ENCODE measurements at places on chromosomes 1 and 21.

DNA sequence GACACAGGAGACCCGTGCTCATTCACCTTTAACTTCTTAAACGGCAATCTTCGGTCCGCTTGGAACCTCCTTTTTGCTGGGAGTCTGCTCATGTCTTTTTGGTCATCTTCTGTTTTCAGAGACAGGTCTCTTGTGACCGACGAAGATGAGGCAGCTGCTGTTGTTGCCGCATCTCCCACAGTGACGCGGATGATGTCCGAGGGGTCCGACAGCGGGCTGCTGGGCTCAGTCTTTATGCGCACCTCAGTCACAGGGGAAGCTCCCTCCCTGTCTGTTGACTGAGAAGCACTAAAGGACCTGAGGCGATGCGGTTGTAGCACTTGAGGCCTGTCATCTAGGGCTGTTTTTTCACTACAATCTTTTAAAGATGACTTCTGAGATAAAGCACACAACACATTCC is 17.6 kb downstream of the ZBTB21 start:
- no peak for DNase-seq

- no peak for DNase-seq
Measured at GRCh38 chr1:161921990-161922389, 101.7 kb downstream of the OLFML2B start.

GRCh38 chr1:39754026-39754570 is 15.4 kb downstream of the PPIE start:
- no peak for DNase-seq

- DNase-seq, result no peak
Measured at GRCh38 chr1:184062640-184063286, 11.2 kb downstream of the TSEN15 start.

DNA sequence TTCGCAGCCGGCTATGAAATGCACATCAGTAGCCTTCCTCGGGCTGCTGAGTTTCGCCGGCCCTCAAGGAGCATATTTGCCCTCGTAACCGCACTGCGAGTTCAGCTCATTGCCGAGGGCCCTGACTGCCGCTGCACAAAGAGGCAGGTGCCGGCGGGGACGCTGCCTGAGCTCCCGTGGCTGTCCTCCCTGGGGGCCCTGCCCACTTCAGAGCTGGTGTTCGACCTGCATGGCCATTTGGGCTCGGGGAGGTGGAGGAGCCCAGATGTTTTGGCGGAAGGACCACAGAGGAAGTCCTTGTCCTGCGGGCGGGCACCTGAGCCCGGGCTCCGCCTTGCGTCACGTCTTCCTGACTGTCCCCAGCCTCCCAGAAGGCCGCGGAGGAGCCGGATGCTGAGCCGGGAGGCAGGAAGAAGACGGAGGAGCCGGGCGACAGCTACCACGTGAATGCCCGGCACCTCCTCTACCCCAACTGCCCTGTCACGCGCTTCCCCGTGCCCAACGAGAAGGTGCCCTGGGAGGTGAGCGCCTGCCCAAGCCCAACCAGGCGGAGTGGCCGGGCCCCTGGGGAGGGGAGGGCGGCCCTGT is 29.9 kb upstream of the LRRC3 start:
- no peak for DNase-seq

DNA sequence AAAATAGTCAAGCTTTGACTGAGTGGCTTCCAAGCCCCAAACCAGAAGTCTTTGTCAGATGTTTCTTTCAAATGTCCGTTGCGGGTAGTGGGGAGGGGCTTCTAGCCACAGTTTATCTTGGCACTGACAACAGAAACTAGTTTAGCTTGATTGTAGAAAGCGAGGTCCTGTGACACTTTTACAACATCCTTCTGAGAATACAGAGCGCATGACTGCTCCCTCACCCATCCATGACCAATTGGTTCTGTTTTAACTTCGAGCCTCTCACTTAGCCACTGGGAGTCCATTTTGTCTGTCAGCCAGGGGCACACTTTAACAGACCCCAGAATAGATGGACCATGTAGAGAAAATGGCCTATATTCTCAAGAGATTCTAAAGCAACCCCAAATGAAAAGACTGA is 199.2 kb upstream of the ST6GALNAC5 start:
- no peak for DNase-seq

GRCh38 chr1:53288002-53288789 is 39.7 kb downstream of the LRP8 start:
- no peak for DNase-seq

DNA sequence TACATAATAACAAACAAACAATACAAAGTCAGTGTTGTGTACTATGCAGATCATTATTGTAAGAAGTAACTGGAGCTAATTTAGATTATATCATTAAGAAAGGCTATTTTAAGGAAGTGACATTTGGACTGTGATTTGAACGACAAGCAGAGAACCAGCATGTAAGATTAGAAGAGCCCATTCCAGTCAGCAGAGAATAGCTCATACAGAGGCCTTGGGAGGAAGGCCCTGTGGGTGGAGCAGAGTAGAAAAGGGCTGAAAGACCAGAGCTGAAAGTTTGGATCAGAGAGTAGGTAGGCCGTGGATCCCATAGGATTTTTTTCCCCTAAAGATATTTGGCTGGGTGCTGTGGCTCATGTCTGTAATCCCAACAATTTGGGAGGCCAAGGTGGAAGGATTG is 190.1 kb downstream of the OMA1 start:
- no peak for DNase-seq

DNA sequence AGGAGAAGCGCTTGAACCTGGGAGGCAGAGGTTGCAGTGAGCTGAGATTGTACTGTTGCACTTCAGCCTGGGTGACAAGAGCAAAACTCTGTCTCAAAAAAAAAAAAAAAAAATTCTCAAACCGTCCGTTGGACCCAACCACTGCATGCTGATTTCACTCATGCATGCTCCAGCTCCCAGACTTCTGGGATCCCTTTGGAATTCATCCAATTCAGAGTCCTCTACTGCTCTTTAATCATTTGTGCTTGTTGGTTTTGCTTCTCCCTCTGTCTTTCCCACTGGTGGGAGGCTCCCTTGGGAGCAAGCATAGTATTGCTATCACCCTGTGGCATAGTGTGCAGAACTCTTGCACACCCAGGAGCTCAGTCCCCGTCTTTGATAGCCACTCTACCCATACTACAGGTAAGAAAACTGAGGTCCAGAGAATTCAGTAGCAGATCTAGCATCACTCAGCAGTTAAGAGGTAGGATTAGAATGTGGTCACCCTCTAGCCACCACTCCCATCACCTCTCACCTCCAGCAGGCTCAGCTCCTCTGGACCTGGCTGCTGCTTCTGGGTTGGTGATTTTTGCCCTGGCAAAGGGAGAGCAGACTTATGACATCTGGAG is 3.1 kb upstream of the LMNA start:
- no peak for DNase-seq

GRCh38 chr1:94101613-94102525 is 19.1 kb downstream of the ABCA4 start:
- DNase-seq, result no peak

DNA sequence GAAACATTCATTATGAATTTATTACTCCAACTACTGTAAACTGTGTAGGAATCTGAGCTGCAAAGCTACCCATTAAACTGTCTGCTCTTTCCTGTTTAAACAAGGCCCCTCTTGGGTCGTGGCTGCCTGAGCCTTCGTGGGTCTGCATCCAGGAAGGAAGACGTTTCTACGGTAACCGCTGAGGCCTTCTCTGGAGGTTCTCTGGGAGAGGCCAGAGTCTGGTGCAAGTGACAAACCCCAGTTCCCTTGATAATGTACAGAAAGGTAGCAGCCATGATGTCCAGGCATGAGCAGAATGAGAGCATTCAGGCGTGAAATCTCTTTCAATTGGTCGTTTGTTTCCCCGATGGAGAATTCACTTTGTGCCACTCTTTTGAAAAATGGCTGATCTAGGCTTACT is 350.2 kb downstream of the PLPP3 start:
- no peak for DNase-seq

- DNase-seq, result no peak
Measured at GRCh38 chr1:32044234-32044633, 28.5 kb upstream of the TMEM39B start.

GRCh38 chr21:16194788-16195537 is 465.2 kb downstream of the USP25 start:
- DNase-seq, result no peak

GRCh38 chr1:3981261-3981660 is 81.2 kb upstream of the C1orf174 start:
- no peak for DNase-seq

- DNase-seq, result no peak
Measured at GRCh38 chr1:51044834-51045233, 57.2 kb upstream of the C1orf185 start.

- no peak for DNase-seq
Measured at GRCh38 chr1:9890224-9890731, 19.8 kb downstream of the CTNNBIP1 start.

GRCh38 chr1:93814059-93814794 is 64.8 kb downstream of the DNTTIP2 start:
- DNase-seq, result peak; percentile 12

DNA sequence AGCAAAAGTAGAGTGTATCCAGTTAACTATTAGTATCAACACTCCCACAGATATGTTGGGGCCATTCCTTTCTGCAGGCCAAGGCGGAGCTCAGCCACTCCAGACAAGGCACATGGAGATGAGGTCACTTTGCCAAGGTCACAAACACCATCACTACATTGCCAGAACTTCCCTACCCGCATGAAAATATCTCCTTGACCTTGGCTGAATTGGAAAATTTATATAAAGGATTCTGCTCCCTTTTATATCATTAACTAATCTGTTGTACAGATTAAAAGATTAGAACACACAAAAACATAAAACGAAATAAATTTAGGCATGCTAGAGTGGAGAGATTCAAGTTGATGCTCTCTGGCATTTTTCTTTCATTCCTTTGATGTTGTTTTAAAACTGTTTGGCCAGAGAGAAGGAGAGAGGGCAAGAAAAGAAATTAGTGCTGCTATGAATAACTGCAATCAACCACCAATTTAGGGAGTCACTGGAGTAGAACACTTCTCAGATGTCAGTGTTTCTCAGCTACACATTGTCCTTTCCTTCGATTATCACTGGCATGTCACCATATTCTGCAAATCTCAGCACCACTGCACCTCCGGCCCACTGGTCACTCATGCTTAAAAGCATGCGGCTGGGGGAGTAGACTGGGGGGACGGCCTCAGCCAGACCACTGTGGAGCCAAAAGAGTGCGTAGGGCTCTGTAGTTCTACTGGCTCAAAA is 78.7 kb upstream of the ATP1B1 start:
- DNase-seq, result no peak

GRCh38 chr1:219568733-219569132 is 44.2 kb downstream of the ZC3H11B start:
- DNase-seq, result no peak

GRCh38 chr1:56472860-56473259 is 106.5 kb downstream of the PLPP3 start:
- no peak for DNase-seq

GRCh38 chr1:32876341-32877210 is 5.9 kb upstream of the FNDC5 start:
- DNase-seq, result no peak

DNA sequence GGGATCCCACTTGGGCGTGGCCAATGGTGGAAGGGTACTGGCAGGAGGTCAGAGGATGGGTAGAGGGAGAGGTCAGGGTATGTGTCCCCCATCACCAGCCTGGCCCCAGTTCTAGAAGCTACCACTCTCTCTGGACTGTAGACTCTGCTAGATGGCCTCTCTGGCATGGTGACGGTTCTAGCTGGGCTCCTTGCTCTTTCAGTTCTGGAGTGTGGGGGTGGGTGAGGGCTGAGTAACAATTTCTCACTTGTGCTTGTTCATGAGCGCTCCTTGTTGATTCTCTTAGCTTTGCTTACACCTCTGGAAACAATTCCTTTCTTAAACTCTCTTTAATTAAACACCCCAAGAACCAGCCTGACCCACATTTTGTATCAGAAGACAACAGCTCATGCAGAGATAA is 25.3 kb upstream of the EXOSC10 start:
- DNase-seq, result no peak

- DNase-seq, result peak; percentile 56
Measured at GRCh38 chr21:31182231-31183140, 144.2 kb upstream of the KRTAP19-8 start.

DNA sequence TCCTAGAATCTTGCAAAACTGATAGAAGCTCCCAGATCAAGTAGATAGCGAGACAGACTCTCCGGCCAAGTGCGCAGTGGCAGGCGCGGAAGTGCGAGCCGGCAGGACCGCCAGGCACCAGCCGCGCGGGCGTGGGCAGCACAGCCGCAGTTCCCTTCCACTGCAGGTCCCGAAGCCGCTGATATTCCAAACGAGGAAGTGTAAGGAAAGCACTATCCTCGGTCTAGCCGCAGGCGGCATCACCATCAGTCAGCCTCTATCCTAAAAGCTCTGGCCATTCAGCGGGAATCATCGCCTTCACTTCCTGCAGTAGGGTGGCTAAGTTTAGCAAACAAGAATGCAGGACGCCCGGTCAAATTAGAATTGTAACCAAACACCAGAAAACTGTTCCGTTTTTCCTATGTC is 710 bp downstream of the GLRX2 start:
- peak; percentile 16 for DNase-seq

- no peak for DNase-seq
Measured at GRCh38 chr1:112000048-112000447, 10.6 kb upstream of the KCND3 start.

GRCh38 chr21:9758888-9759287 is 762.5 kb upstream of the TPTE start:
- DNase-seq, result no peak

DNA sequence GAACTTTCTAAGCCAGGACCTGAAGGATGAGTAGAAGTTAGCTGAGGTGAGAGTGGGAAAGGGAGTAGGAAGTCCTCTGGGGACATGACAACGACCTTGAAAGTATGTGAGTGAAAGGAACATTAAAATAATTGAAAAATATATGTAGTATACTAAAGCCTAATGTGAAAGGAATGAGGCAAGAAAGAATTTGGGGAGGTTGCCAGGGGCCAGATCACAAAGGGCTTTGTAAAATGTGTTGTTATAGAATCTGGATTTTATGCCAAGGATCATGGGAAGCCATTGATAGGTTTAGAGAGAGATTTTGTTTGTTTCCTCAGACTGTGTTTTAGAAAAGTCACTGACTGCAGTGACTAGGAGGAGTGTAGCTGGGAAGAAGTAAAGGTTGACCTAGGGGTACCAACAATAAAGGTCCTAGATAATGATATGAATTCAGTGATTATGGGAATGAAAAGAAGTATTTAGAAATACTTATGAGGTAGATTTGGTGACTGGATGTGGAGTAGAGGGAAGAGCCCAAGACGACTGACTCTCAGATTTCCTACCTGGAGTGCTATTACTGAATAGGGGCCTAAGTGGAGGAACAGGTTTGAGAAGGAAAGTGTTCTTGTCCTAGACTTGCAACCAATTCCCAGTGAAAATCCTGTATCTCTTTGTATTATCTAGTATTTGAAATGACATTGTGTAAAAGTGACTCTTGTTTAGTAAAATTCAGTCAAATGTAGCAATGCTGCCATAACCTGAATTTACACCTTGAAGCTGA is 179.8 kb downstream of the PHTF1 start:
- DNase-seq, result no peak

- no peak for DNase-seq
Measured at GRCh38 chr21:15667010-15667409, 62.8 kb upstream of the USP25 start.

DNA sequence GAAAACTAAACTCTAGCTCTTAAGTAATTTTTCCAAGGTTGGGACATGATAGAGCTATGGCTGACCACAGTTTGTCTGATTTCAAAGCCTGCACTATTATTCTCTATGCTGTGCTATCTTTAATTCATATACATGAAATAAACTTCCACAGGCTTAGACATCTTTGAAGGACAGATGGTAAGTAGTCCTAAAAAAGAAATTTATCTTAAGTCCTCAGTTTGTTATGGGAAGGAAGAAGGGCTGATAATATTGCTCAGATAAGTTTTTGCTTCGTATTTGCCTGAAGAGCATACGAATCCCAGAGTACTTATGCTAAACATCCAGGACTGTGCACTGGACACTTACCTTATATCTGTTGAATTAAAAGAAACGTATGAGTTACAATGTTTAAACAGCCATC is 39.6 kb downstream of the VCAM1 start:
- DNase-seq, result no peak
